IMR-90 (cell line): ENCODE measurements at places on chromosomes 7 and 10. TPM values are rescaled to one million over a fixed set of nuclear protein-coding genes. Genes with fewer than 3 reads are reported as not detected.

PLEKHS1 gene
- total RNA-seq: not detected in 2 replicates

NUTM2D gene
- 0.54 and 0.56 TPM in 2 replicates for total RNA-seq

DNA sequence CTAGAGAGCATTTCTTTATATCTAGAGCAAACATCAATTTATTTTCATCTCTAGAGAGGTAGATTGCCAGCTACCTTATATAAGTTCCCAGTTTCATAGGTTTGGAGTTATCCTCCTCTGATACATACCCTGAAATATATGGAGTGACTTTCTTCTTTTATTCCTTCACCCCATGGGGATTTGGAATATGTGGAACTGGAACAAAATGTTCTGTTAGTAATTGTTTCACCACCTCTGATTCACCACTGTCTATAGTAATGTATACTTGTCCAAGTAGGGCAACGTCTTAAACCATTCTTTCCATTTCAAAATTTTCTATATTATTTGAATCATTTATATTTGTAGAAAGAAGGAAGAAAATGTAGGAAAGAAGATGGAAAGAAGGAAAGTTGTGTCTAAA, 511.2 kb upstream of the KCND2 start:
- no peak overlapping the region for H3K4me3 ChIP-seq
- DNase-seq: no peak
- H3K4me1 ChIP-seq: no peaks in the 10 kb centered on the region
- no peaks in the 10 kb centered on the region for H3K36me3 ChIP-seq

DNA sequence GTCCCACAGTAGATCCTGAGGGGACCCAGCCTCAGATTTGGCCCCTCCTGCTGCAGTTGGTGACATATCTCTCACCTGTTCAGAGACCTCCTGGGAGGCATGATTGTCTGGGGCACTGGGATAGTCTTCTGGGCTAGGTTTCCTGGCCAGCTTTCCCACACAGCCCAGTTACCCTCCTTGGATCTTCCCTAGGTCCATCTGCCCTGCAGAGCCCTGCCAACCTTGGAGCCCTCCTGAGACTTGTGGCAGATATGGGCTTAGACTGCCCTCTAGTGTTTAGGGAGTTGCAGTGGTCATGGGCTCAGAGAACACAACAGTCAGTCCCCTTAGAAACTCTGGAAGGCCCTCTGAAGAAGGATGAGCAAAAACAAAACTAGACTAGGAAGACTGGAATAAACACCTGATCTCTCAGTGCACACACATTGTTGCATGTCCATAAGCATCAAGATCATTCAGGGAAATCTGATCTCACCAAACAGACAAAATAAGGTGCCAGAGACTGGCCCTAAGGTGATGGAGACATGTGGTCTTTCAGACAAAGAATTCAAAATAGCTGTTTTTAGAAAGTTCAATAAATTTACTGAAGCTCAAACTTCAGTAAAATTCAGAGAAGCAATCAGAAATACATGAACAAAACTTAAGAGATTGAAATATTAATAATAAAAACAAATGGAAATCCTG, 324.6 kb downstream of the ATRNL1 start:
- DNase-seq: peak; percentile 37
- H3K27me3 ChIP-seq: no peaks in the 10 kb centered on the region

DNA sequence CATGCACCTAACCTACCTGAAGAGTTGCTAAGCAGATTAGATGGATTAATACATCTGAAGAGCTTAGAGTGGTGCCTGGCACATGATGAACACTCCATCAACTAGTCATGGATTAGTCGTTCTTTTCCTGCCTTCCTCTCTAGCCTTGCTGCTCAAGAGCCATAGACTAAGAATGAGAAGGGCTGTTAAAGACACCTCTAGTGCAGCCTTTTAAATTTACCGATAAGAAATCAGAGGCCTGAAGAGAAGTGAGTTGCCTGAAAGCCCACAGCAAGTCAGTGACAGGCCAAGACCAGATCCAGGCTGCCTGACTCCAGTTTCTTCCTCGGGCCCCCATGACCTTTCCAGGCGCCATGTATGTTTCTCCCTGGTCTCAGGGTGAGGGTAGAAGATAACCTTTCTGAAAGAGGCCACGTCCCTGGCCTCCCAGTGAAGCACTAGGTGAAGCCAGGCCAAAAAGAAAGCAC, 6.5 kb downstream of the TSPAN15 start:
- no peaks in the 10 kb centered on the region; the same call in 1 of the 2 replicates for H3K4me1 ChIP-seq
- no peak overlapping the region for H3K4me3 ChIP-seq
- H3K36me3 ChIP-seq: no peaks in the 10 kb centered on the region
- H3K27ac ChIP-seq: no peak overlapping the region
- H3K27me3 ChIP-seq: peaks cover 6% of the 10 kb centered on the region

- no peak for DNase-seq
- H3K4me3 ChIP-seq: no peak overlapping the region
- H3K27ac ChIP-seq: no peak overlapping the region
- no peaks in the 10 kb centered on the region; the same call in 1 of the 2 replicates for H3K27me3 ChIP-seq
- no peaks in the 10 kb centered on the region for H3K4me1 ChIP-seq
These were observed 377.7 kb upstream of the MGMT start for GRCh38 chr10:129089341-129089740.
